ENCODE measurements at places on chromosomes 3 and 15.
A peak's percentile ranks its signal among the peaks of the same experiment; 100 is the strongest.

DNA sequence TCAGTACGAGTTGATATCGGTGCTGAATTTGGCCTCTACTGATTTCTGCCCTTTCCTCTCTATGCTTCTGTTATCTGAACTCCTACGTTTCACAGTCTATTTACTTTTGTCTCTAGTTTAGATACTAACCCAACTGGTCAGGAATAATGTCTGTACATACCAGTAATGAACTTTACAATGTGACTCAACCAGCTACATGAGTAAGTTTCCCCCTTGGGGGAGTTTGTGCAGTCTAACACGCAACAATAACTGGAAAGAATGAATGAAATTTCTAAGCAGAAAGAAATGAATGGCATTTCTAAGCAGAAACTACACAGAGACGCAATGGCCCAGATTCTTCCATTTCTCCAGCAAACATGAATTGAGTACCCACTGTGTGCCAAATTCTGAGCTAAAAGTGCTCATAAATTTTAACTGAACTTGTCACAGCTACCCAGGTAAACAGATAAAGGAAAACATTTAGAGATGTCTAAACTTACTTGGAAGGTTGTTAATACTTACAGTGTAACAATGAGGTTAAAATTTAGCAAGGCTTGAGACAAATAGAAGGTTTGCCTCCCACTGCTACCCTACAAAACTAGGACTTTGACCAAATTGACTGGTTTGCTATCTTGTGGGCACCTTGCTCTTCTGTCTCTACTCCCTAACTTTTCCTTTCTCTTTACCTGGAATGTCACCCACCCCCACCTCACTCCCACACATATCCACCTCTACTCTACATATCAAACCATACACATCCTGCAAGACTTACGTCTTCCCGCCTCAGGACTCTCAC lies 11.6 kb downstream of the UPK1B start:
- no peak for DNase-seq

GRCh38 chr15:42604894-42605744 lies 29.7 kb downstream of the STARD9 start:
- DNase-seq = no peak

- DNase-seq = no peak
These were observed 6.5 kb downstream of the SQOR start for GRCh38 chr15:45641374-45641781.

- no peak for DNase-seq
These were observed 281.9 kb upstream of the DPH6 start for GRCh38 chr15:35827911-35828310.

DNA sequence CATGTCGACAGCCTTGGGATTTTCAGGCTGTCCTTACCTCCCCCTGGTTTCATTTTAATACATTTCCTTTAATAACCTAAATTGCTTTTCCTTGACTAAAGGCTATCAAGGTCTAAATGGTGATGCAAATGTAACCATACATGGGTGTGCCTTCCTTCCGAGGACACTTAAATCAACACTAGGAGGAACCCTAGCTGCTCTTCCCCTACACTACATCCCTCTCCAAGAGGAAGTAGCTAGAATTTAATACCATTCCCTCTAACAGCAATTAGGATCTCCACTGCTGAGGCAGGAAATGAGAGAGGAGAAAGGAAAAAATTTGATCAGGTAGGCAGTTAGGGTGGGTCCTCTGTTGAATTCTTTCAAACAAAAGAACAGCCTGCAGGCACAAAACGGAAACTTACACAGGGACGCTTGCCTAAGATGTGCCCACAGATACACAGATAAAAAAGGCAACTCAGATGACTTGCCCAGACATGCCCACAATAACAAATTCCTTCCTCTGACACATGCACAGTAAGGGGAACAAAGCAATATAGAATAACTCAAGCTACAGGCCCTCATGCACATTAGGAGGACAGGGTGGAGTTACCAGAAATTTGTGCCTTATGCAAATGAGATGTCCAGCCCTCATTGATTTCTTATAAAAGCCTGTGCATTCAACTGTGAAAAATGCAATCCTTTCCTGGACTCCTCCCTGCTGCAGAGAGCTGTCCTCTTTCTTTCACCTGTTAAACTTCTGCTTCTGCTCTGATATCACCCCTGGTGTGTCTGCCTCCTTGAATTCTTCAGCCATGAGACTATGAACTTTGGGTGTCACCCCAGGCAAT lies 1024.4 kb upstream of the CADM2 start:
- no peak for DNase-seq

DNA sequence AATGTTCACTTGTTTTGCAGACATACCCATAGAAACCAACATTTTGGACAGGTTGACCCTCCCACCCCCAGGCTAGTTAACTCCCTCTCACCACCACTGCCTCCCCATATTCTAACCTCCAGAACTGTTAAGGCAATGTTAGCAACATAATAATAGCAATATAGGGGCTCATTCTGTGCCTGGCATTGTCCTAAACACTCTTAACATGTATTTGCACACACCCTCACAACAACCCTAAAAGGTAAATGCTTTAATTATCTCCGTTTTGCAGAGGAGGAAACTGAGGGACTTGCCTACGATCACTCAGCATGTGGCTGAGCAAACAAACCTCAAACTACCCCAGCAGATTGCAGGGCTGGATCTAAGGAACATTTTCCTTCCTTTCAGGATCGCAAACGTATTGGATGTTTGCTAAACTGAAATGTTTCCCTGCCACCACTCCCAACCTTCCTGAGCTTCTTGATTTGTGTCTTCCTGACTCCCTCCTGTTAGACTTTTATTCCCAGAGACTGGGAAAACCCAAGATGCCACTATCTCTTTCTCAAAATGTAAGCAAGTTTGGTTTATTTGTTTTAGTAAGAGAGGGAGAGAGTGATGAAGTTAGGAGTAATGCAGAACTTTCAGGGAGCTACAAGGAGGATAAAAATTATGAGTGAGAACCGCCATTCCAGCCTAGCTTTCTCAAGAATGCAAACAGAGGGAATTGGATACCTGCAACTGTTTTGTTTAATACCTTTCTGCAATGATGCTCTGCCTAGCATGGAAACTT lies 1.3 kb downstream of the SCG5 start:
- no peak for DNase-seq

DNA sequence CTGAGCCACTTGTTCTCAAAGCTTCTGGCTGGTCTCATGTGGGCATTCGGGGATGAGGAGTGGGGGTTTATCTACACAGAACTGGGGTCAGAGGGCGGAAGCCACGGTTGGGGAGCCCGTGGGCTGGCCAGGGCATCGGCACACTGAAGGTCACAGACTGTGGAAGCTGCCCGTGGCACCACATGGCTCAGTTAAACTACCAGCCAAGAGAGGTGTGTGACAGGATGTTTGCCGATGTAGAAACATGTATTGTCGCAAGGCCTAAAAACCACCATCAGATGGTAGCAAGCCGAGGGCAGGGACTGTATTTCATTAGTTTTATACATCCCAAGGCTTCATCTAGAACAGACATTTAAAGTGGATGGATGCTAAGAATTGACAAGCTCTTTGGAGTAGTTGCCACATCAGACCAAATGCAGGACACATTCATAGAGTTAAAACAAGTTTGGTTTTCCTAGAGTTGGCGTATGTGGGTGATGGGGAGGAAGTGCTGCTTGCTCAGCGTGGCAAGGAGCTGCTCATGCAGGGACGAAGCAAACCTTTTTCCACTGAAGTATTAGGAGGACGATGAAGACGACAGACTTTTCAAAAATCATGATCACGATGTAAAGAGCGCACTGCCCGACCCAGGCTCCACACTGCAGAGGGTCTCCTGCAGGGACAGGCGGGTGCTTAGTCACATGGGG lies 9.6 kb upstream of the MUSTN1 start:
- no peak for DNase-seq

DNA sequence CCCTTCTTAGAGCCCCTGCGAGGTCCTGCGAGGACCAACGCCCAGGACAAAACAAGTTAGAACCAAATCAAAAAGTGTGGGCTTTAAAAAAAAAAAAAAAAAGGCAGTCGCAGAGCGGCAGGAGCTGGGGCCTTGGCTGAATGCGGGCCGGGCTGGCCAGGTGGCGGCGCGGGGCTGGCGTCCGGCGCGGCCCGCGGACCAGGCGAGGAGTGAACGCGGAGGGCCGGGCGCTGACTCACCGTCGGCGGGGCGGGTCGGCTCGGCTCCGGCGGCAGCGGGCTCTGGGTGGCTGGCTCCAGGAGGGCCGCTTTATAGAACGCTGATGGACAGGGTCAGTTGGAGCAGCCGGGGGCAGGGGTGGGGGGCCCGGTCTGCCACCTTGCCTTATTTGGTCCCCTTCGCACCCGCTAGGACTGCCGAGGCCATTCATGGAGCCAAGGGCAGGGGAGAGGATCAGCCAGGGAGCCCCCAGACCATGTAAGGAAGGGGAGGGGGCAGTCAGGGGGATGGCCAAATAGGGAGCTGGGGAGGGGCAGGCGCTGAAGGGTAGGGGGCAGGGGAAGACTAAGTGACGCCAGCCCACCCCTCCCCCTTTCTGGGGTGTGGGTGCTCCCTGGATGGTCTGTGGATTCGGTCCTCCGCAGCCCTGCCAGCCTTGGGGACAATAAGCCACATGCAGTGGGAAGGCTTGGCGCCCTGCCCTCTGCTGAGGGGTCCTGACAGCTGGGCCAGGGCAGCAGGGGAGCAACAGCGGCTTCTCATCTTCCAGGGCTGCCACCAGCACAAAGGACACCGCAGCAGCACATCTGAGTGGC lies at the start of gene ACTC1:
ACTC1 (minus strand) TSS at position 283 of the 815 bp plus-strand sequence. CDS start 741 bp downstream, outside the sequence.
- DNase-seq = peak; percentile 1

DNA sequence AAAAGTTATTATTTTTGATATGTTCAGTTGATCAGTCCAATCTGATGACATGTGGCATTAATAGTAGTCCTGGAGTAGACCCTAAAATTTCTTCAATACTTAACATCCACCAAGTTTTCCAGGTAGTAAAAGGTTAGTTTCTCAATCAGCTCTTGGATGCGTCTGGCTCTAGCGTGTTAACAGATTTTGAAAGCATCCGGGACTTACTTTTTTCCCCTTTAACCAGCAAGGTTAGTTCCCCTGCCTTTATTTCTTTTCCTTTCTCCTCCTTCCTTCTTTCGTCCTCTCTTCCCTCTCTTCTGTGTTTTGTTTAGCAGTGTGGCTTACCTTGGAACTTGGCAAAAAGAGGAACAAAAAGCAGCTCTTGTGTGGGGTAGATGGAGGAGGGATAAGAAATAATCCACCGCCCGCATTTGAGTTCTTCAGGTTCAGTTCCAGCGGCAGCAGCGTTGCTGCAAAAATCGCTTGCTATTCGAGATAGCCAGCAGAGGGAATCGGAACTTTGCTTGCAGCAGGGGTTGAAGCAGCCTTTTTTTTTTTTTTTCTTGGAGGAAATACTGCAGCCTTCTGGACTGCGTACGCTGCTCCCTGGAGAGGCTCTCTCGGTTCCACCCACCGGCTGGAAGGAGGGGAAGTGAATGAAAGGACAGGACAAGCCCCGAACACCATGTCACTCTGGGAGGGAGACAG lies at the start of gene RBMS3:
RBMS3 (plus strand) TSS at position 668 of the 690 bp plus-strand sequence.
- DNase-seq = no peak

DNA sequence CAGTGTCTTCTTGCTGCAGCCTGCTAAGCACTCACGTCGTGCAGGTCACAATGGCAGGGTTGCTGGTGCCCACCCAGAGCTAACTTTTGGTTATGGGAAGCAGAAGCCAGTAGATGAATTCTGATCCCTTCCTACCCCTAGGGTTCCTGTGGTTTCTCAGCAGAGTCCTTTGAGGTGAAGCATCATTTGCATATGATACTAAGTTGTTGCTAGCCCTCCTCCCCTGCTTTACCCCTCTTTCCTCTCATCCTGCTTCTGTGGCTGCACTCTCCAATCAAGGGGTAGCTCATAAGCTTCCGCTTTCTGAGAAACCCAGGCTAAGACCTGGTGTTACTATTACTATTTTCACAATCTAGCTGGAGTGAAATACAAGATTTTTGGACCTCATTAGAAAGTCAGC lies 22.1 kb upstream of the HEG1 start:
- no peak for DNase-seq

GRCh38 chr3:24562895-24563294 lies 68.2 kb upstream of the THRB start:
- no peak for DNase-seq

- no peak for DNase-seq
These were observed 41.3 kb upstream of the MAP4 start for GRCh38 chr3:48057521-48057920.

- no peak for DNase-seq
These were observed 26.3 kb downstream of the GABRR3 start for GRCh38 chr3:98008855-98009254.

DNA sequence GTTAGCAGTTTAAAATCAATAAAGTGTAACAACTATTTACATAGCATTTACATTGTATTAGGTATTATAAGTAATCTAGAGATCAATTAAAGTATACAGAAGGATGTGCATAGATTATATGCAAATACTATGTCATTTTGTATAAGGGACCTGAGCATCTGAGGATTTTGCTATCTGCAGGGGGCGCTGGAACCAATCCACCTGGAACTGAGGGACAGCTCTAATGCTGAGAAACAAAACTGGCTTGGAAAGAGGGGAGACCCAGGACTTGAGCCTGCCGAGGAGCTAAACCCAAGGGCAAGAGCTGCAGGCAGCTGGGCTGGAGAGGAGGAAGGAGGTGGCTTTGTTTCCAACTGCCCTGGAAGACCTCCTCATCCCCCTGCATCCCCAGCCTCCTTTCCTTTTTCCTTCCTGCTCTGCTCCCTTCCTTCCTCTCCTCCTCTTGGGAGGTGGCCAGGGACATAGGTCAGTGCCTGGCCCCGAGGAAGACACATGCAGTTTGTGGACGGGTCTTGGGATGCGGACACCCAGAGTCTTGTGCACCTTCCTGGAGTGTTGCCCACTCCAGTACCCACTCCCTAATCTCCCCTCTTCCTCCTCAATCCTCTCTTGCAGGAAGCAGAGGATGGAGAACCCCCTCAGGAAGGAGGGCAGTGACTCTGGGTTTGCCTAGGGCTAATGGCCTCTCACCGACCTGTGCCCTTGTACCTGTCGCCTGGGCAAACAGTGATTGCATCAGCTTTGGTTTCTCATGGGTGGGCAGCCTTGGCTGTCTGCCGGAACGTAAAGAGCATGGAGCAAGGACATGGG lies 825 bp upstream of the RTP3 start:
- DNase-seq = no peak

DNA sequence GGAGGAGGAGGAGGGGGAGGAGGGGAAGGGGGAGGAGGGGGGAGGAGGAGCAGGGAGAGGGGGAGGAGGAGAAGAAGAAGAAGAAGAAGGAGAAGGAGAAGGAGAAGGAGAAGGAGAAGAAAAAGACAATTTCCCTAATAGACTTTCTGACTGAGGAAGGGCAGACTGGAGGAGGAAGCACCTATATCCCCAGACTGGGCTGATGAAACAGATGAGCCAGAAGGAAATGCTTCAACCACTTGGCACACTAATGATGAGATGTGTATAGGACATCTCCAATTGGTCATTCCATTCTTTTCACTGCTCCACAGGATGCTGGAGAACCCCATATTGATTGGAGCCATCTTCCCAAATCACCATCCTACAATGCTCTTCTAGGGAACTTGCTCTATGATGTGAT lies 69.9 kb downstream of the LYZL4 start:
- DNase-seq = no peak

- DNase-seq = no peak
These were observed 20.3 kb upstream of the NOX5 start for GRCh38 chr15:68994149-68994548.

- DNase-seq = no peak
These were observed 3.7 kb upstream of the CLDN1 start for GRCh38 chr3:190325923-190326322.

- no peak for DNase-seq
These were observed 241.1 kb downstream of the ZNF385D start for GRCh38 chr3:21509731-21510470.

GRCh38 chr15:45402955-45403877 lies 24.9 kb upstream of the GATM start:
- DNase-seq = peak; percentile 14

GRCh38 chr3:160018959-160019358 lies 30.3 kb downstream of the IL12A start:
- DNase-seq = no peak

Data from stimulated activated CD4-positive, alpha-beta T cell treated with anti-CD3 and anti-CD28 coated beads, TNF-alpha, amount 100 ng/mL, for 24 hours (primary cell).